ENCODE measurements at places on chromosomes 12 and 14.
A peak's percentile ranks its signal among the peaks of the same experiment; 100 is the strongest.

DNA sequence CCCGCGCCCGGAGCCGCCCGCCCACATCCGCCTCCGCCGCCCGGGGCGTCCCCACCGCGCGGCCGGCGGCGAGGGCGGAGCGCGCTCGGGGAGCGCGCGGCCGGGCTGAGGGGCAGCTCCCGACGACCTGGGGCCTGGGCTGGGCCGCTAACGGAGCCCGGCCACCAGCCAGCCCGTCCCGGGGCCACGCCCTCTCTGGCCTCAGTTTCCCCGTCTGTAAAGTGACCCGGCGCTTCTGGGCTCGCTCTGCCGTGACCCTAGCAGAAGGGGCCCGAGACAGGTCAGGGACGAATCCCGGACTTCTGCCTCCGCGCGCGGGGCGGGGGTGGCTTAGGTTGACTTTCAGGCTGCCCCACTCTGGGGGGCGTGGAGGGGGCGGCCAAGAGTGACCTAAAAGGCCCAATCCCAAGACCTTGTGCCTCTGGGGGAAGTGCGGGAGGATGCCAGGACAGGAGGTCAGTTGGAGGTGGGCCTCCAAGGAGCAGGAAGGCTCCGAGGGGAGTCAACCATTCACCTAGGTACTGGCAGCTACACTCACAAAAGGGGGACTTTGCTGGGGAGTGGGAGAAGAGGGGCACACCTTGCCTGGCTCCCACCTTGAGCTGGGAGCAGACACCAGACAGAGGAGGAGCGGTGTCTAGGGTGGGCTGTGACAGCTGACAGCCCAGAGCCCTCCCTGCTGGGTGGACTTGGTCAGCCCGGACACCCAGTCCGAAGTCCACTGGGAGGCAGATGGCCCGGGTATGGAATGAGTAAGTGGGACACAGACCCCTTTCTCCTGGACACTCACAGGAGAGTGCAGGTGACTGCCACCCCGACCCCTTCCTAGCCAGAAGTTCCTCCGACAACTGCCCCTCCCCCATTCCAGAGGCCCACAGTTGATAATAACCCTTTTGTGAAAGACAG, 486 bp upstream of the AKT1 start:
- no peak for DNase-seq

DNA sequence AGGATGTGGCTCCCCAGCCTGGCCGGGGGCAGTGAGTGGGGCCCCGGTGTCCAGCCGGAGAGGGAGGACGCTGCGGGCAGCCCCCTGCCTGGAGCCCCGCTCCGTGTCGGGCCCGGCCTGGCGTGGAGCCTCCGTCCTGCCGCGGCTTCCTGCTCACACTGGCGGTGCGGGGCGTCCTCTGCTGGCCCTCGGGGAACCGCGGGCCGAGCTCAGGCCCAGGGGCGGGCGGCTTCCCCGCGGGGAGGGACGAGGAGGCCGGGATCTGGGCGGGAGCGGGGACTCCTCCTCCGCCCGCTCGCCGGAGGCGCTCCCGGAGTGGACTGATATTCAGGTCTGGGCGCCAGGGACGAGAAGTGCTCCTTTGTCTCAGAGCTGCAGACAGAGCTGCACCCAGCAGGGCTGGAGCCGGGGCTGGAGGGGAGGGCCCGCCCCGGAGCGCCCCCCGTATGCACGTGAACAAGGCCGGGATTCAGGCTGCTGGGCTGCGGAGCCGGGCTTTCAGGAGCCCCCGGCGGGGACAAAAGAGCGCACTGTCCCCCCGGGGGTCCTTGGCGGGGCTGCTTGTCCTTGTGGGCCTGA, 2.2 kb downstream of the MMP17 start:
- DNase-seq, result no peak

DNA sequence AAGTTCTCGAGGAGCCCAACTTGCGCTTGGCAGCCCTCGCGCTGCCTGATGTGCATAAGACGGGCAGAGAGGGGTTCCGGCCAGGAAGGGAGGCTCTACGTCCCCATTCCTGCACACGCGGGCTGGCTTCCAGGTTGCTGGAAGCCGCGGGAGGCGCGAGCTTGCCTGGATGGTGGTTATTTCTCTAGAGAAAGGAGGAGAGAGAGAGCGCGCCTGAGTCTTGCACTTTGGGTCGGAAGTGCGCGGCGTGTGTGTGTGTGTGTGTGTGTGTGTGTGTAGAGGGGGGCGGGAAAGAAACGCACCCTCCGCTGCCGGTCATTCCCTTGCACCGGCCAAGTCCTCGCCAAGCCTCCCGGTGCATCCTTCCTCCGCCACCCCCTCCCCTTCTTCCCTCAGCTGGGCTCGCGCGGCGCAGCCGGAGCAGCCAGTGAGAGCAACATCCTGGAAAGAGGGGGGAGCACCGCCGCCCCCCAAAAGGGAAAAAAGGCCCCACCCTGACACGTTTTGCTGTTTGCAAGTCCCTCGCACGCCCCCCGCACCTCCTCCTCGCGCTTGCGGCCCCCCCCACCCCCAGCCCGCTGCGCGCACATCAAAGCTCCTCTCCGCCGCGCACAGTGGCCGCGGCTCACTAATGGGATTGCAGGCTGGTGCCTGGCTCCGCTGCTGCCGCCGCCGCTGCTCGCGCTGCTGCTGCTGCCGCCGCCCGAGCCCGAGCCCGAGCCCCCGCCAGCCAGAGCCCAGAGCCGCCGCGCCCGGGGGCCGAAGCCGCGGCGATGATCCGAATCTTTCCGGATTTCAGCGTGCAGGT, 4.4 kb upstream of the NPAS3 start:
- DNase-seq, result peak; percentile 44

DNA sequence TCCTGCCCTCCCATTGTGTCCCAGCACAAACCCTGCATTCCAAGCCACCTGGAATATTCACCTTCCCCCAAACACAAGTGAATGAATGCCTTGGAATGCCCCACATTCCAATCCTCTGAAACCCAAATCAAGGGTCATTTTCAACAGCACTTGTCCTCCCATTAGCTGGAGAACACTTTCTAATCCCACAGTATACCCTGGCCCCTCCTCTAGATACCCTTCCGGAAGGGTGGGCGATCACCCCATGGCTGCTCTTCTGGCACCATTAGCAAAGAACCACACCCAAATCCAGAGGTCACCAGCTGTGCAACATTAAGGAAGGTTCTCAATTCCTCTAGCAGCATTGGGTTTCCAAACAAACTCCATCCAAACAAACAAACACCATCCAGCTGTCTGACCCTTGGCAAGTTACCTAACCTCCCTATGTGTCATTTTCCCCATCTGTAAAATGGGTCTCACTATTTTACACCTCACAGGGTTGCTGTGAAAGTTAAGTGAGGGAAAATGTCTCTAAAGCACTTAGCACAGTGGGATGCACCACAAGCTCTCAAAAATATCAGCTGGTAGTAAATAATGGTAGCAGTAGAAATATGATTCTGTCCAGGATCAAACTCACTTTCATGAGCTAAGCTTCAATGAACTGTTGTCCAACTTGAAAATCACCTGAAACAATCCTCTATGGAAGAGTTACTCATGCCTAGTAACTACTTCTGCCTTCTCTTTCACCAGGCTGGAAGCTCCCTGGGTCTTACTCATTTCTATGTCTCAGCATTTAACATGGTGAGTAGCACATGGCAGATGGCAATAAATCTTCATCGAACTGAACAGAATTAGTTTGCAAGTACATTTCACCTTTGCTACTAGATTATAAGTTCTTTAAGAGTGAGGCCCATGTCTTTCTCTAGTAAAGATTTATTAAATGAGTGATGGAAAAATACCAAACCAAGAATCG, 5.3 kb downstream of the NUAK1 start:
- DNase-seq, result no peak

DNA sequence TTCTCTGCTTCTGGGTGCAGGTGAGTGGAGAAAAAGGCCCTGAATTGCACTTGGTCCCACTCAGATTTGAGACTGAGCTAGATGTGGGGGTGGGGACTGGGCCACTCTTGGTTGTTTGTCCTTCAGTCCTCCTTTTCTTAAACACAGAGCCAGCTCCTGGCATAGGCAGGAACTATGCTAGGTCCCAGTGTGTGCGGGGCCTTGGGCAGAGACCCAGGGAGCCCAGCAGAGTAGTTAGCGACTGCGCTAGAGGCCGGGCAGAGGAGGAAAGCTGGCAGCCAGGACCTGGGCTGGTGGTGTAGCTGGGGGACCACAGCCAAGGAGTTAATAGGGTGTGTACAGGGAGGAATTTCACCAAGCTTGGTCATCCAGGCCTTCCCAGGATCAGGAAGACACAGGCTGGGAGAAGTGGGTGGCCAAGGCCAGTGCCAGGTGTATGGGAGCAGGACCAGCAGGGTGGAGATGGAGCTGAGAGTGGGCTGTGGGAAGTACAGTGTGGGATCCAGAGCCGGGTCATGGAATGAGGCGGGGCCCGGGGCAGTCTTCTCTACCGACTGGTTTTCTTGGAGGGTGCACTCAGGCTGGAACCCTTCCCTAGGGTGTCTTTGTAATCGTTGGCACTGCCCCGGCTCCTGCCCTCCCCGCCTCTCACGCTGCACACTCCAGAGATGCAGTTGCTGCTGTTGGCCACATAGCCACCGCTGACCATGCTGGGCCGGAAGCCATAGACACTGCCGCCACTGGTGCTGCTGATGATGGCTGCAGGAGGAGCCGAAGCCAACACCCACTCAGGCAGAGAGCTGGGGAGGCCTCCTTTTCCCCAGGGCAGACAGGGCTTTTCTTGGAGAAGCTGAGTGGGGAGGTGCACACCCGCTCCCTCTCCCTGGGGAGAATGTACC, 8.7 kb downstream of the KRT71 start:
- DNase-seq, result no peak

All from NCI-H1417 treated with DMSO at 0.1 percent for 48 hours (cell line).